NCI-H460 (cell line): ENCODE measurements at places on chromosomes 4 and X. TPM values are rescaled to one million over a fixed set of nuclear protein-coding genes. Genes with fewer than 3 reads are reported as not detected.

The PPP2R2C gene
- total RNA-seq, result 14.9 and 17.6 TPM in 2 replicates

The NKX3-2 gene
- total RNA-seq, result 0.12 and 0.38 TPM in 2 replicates

The FRMPD4 gene
- 0.15 and 0.32 TPM in 2 replicates for total RNA-seq

The CXCL11 gene
- not detected in 2 replicates for total RNA-seq

The PNMA3 gene
- total RNA-seq, result not detected in 2 replicates

The ESX1 gene
- total RNA-seq, result not detected in 2 replicates

The CRMP1 gene
- 0.07 and 0.20 TPM in 2 replicates for total RNA-seq

The CXCL8 gene
- total RNA-seq, result 1,552 and 1,559 TPM in 2 replicates

The DDX53 gene
- total RNA-seq, result not detected in 2 replicates

The SYP gene
- total RNA-seq, result 0.89 and 0.92 TPM in 2 replicates

The ATP2B3 gene
- total RNA-seq, result not detected in 2 replicates

The FREM3 gene
- total RNA-seq, result not detected in 2 replicates

The FATE1 gene
- not detected in 2 replicates for total RNA-seq

The P2RY10 gene
- not detected in 2 replicates for total RNA-seq

The ANAPC10 gene
- 26.6 and 28.3 TPM in 2 replicates for total RNA-seq

The JADE3 gene
- total RNA-seq, result 9.6 and 9.8 TPM in 2 replicates

The HAND2 gene
- not detected in 2 replicates for total RNA-seq

The CHRDL1 gene
- total RNA-seq, result 0.12 TPM in 1 of 2 replicates, not detected in the other

The GSX2 gene
- not detected in 2 replicates for total RNA-seq

The SSX1 gene
- total RNA-seq, result not detected in 2 replicates
